ENCODE measurements at places on chromosomes 5 and 9.
A peak's percentile ranks its signal among the peaks of the same experiment; 100 is the strongest.

DNA sequence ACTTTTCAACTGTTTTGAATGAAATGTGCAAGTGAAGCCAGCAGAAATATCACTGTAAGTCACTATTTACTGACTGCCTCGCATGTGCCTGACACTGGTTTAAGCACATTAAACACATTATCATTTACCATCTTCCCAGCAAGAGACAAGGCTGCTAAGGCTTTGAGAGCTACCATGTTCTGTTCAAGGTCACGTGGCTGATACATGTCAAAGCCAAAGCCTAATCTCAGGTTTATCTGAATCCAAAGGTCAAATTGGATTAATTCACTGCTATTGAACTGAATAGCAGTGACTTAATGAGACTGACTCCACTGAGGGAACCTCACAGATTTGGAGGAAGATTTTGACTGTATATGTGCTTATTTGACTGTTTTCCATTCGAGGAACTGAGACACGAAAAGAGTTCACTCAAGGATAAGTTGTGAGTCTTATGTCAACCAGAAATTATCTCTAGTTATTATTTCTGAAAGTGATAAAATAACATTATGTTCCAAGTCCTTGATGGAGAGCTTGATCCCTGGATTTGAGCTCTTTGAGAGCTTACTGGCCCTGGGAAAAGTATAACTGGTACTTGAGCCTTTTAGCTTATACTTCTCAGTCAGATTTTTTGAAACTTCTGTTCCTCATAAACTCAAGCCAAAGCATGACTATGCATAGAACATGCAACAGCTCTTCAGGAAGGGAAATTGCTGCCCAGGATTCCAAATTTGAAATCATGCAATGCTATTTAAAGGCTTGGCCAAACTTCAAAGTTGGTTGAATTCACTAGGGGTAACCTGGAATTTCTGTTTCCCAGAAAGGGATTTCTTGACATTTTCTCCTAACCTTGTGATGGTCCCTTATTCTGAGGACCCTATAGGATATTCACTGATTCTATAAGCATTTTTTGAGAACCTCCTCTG, 23.4 kb upstream of the ARHGAP26 start:
- no peak for DNase-seq

DNA sequence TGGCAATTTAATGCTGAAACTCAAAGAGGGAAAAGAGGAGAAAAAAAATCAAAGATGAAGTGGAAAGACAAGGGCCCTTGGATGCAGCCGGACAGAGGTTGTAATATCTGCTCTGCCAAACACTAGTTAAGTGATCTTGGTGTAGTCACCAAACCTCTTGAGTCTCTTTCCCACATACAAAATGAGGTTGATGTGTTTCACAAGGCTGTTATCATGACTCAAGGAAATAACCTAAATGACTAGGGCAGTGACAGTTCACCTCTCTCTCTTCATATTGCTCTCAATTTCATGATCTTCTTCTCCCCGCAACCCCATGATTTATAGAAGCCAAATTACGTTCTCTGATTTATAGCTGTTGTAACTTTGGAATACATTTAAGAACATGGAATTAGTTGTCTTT, 44.9 kb downstream of the PIK3R1 start:
- no peak for DNase-seq

GRCh38 chr5:146647656-146648199, 131.7 kb upstream of the GPR151 start:
- DNase-seq: no peak

DNA sequence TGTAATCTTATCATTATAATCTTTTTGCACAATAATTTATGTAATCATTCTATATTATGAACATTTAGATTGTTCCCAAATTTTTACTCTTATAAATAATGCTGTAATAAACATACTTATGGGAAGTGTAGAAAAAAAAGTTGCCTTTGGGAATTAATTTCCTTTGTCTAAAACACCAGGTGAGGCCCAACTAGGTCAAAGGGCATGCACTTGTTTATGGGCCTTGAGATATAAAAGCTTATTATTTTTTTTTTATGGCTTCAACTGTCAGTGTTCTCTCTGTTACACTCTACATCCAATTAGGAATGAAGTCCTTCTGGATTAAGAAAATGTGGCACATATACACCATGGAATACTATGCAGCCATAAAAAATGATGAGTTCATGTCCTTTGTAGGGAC, 6.5 kb upstream of the PRLR start:
- no peak for DNase-seq

DNA sequence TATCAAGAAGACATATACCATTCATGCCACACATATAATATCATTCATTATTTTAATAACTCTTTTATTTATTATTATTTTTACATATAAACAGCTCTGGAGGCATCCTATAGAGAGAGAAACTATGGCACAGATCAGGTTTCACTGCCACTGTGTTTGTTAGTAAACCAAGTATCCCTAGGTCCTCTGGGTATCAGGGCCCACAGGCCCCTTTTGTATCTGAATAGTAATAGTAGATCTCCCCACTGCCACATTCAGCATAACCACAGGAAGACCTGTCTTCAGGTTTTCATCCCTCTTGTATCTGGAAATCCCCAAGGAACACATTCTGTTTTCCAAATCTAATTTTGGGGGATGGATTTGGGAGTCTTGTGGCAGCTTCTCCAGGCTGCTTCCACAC, 94.0 kb downstream of the SPATA31D1 start:
- no peak for DNase-seq

DNA sequence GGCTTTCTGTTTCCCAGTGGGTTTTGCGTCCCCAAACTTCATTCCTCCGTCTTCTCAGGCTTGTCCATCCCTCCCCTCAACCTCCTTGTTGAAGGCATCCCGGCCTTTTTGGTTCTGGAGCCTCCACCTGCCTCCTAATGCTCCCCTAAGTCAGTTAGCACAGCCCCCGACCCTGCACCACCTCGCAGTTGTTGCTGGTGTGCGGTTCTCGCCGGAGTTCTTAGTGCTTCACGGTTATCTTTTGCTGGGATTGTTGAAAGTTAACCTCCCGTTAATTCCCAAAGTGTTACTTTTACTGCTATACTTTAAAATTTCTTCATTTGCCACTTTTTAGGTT, 447 bp downstream of the UBLCP1 start:
- no peak for DNase-seq

DNA sequence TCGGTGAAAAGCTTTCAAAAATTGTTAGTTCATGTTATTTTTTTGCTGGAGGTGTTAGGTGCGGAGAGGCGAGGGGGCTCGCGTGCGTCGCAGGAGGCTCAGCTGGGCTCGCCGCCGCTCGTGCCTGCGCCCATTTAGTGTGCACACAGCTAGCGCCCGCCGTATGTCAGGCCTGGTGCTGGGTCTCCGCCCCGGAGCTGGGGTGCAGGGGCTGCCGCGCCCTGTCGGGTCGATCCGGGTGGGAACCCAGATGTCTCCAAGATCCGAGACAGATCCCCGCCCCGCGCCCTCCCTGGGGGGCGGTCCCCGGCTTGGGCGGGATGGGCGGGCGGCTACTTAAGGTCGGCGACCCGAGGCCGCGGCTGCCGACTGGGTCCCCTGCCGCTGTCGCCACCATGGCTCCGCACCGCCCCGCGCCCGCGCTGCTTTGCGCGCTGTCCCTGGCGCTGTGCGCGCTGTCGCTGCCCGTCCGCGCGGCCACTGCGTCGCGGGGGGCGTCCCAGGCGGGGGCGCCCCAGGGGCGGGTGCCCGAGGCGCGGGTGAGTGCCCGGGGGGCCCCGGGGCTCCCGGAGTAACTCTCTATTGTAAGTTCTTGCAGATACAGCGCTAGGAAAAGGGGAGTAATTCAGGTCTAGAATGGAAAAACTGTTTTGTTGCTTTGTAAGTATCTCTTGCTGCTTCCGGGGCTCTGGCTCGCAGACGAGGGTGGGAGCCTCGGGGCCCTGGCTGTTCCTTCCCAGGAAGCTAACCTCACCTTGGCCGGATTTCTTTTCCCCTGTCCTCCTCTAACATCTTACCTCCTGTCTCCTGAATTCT, 31.7 kb downstream of the GSN start:
- no peak for DNase-seq

DNA sequence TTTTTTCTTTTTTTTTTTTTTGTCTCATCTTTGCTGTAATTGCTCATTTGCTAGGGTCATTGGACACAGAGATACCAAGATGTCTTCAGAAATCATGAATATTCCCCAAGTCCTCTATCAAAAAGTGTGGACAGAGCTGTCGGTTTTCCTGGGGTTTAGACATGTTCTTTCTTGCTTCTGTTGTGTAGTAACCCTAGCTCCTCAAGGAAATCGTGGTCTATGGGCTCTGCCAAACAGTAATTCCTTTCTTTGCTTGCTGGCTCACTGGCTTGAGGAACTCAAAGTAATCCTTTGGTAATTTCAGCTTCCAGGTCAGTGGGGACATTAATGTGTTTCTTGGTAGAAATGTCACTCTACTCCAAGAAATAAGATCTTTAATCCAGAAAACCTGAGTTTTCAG, 101.7 kb downstream of the TMC1 start:
- no peak for DNase-seq

DNA sequence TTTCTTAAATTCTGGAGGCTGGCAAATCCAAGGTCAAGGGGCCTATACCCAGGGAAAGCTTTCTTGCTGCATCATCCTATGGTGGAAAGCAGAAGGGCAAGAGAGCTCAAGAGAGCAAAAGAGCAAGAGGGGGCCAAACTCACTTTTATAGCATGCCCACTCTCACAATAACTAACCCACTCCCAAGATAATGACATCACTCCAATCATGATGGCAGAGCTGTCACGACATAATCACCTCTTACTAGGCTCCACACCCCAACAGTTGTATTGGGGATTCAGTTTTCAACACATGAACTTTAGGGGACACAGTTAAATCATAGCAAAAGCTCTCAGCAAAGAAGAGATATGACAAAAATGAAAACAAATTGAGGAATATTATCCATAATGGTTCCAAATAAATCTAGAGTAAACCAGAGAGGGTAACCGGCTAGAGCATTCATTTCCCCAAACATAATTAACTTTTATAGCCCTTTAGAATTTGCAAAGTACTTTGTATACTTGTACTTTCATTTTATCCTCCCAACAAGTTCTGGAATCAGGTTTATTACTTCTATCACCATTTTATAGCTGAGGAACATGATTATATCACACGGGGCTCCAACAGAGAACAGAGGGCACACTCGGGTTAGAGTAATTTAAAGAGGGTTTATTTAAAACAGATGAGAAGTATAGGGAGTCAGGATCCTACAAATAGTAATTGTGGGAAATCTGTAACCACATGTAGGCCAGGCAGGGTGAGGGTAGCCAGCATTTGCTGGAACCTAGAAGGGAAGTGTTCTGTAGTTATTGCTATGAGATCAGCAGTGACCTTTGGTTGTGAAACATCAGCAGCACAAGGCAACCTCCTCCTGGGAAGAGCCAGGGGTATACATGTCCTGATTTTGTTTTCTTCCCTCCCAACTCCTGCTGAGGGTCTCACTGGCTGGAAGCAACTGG, 7.2 kb upstream of the TARS1 start:
- peak; percentile 24 for DNase-seq

GRCh38 chr9:115649991-115650472, 503.6 kb upstream of the PAPPA start:
- peak; percentile 100 for DNase-seq

DNA sequence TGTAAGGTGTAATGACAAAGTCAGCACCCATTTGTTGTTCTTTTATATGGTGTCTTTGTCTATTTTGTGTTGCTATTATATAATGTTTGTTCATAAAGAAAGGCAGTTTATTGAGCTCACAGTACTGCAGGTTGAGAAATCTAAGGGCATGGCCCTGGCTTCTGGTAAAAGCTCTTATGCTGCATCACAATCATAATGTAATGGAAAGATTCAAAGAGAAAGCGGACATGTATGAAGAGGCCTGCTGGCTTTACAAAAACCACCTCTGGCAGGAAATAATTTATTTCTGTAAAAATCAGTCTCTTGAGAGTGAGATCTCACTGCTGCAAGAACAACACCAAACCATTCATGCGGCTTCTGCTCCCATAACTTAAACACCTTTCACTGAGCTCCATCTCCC, 746.7 kb upstream of the FAM174A start:
- no peak for DNase-seq

- DNase-seq: no peak
Observed at GRCh38 chr5:9035346-9035745, 510.5 kb downstream of the SEMA5A start.

GRCh38 chr5:178420354-178420781, 169.8 kb downstream of the COL23A1 start:
- DNase-seq: no peak

DNA sequence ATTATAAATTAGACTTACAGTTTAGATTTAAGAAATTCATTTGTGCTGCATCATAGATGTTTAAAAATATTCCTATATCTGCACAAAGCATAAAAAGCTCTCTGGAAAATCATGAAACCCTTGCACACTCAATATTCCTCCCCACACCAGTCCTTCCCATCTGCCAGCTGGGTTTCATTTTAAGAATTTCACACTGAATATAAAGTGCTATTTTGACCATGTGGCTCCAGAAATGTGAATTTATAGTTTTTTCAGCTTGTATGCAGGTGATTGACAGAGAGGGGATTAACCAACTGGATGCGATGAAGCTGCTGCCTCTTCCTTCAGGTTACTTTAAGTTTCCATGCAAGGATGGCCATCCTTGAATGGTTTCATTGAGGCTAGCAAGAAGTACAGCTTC, 346.3 kb downstream of the NDUFS4 start:
- no peak for DNase-seq

DNA sequence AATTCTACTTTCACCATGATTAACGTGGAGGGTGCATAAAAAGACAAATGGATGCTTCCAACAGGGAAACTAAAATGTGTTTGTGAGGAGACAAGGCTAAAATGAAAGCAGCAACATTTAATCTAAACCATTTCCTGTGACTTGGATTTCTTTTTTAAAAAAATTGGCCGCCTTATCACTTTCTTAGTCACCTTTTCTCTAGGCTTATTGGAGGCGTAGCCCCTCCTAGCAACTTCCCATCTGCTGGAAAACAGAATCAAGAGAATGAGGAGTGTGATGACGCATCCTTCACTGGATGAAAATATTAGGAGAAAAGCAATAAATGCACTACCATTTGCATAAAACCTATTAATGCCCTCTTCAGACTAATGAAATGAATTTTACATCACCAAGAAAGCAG, 791 bp upstream of the GPR150 start:
- DNase-seq: peak; percentile 44

DNA sequence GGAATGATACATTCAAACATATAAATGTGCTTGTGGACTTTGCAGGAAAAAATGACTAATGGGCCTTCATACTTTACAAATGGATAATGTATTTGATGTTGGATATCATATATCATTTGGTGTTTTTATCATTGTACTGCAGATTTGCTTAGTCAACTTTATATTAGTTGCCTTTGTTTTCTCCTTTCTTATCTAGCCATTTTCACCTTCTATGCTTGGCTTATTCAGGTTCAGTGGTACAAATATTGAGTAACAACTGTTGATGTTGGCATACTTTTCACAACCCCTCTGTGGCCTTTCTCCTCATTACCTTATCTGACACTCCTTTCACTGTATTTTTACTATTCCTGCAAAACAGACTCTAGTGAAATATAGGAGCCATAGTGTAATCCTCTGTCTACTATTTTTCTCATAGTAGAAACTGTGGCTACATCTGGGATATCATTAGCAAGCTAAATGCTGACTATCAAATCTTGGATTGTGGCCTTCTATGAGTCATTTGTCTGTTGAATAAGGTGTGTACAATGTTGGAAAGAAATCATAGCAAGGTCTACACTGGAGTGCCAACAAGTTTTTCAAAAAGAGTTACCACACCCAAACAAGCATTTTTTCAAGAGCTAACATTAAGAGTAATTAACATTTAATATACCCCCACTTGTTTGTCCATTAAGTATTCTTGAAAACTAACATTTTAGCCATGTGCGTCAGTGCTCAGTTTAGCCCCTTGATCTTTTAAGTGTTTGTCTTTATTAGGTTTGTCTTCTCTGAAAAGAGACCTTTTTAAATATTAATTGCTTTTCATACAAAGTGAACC, 330.1 kb downstream of the ADGRV1 start:
- no peak for DNase-seq

Measured in brain microvascular endothelial cell (primary cell).